ENCODE measurements at places on chromosomes 7 and 10. TPM values are rescaled to one million over a fixed set of nuclear protein-coding genes. Genes with fewer than 3 reads are reported as not detected.

Gene PCBD1
- polyA plus RNA-seq: 62.9 TPM

Gene ZCWPW1
- polyA plus RNA-seq: 4.8 TPM

DNA sequence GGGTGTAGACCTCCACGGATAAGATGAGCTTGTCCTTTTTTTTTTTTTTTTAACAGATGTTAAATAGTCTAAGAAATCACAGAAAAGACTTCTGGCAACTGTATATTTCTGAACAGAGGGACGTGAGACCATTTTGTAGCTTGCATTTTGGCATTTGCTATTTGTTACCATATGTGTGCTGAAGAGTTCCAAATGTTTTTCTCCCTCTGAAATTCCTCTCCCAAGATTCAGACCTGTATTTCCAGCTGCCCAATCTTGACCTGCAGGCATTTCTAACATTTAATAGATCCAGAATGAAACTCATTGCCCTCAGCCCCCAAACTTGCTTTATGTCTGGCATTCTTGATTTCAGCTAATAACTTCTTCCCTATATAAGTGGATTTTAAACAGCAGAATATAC, 223.1 kb upstream of the FZD1 start:
- no peak for DNase-seq

DNA sequence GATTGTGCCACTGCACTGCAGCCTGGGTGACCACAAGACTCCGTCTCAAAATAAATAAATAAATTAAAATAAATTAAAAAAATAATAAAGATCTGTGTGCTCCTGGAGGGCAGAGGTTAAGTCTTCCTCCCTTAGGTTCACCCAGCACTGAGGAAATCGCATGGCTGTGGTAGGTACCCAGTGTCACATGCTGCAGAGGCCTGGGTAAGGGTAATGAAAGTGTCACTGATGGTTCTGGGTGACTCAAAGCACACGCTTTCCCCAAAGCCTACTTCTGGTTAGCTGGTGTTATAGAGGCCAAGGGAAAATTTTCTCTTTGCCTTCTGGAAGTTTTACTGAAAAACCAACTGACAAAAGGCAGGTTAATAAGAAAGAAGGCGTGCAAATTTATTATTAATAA, 88.8 kb upstream of the ITGB1 start:
- DNase-seq: no peak

GRCh38 chr7:36299823-36300341, 89.8 kb upstream of the ANLN start:
- DNase-seq: no peak

- no peak for DNase-seq
These were observed 751.1 kb downstream of the GRM8 start for GRCh38 chr7:126501617-126502016.

- no peak for DNase-seq
These were observed 163.5 kb upstream of the ZMIZ1 start for GRCh38 chr10:78905015-78905956.

All from muscle of arm (tissue), 14 donors.